Motor neuron (in vitro differentiated cells): ENCODE measurements at places on chromosomes 12 and 14. TPM values are rescaled to one million over a fixed set of nuclear protein-coding genes. Genes with fewer than 3 reads are reported as not detected.

C3AR1 gene
- 0.15 and 0.32 TPM in 2 replicates for total RNA-seq

STYK1 gene
- total RNA-seq = 0.09 and 0.17 TPM in 2 replicates

RNASE7 gene
- 0.38 TPM in 1 of 2 replicates, not detected in the other for total RNA-seq

CYP27B1 gene
- total RNA-seq = 1.3 and 1.6 TPM in 2 replicates

DNA sequence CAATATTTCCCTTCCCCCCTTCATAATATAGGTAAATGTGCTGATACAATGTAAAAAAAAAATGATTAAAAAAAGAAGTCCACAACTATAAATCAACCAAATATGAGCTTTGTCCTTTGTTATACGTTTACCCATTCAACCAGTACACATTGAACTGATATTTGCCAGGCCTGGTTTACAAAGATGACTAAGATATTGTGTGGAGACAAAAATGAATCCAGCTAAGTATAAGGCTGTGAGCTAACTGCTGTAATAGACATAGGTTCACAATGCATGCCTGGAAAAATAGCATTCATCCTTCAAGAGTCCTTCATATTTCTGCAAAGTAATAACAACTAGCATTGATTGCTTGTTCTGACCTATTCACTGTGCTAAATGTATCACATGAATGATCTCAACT lies 6.9 kb downstream of the C12orf56 start:
- no peak for ATAC-seq

GRCh38 chr14:20501346-20501745 lies 4.0 kb upstream of the RNASE10 start:
- no peak for ATAC-seq

DNA sequence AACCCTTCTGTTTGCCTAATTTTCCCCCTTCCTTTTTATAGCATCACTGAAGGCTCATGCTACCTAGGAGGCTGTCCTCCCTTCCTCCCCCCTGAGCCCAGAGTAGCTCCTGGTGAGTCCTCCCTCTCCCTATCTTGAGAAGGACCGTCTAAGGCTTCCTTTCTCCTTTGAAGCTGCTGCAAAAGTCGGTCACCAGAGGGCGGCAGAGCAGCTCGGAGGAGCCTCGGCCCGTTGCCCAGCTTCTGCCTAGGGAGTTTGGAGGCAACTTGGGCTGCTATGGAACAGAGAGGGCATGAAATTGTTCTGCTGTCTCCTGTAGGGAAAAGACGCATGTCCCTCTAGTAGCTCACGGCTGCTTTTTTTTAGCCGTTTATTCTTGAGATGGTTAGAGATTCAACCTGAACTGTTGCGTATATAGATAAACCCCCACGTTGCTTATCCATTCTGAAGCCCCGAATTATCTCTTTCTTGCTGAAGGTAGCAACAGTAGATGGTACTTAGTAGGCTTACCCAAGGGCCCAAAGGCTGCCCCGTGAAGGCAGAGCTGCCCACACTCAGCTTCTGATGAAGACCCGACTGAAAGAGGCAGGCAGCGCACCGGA lies 5.7 kb downstream of the WNT5B start:
- no peak for ATAC-seq

DNA sequence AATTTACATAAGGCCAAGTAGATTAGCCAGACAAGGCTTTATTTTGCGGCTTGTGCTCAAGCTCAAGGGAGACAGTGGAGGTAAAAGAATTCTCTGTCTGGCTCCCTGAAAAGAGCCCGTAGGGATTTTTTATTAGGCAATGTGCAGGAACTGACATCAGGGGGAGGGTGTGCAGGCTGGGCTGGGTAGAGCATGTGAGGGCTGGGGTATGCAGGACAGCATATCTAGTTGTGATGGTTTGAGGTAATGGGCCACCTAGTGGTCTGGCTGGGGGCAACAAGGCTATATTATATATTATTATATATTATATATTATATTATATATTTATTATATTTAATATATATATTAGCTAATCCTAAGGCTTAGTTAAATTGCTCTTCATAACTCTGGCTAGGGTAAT lies 102.1 kb downstream of the TMEM117 start:
- ATAC-seq = no peak
